Endothelial cell (in vitro differentiated cells): ENCODE measurements at places on chromosomes 2 and 18.

- no peak for DNase-seq
Observed at GRCh38 chr2:127604986-127605385, 41.0 kb upstream of the GPR17 start.

GRCh38 chr2:21270708-21271122 lies 146.9 kb downstream of the TDRD15 start:
- DNase-seq, result no peak

GRCh38 chr2:212915121-212915782 lies 236.2 kb downstream of the IKZF2 start:
- DNase-seq, result no peak

GRCh38 chr2:23635442-23636340 lies 250.7 kb downstream of the KLHL29 start:
- DNase-seq, result no peak

DNA sequence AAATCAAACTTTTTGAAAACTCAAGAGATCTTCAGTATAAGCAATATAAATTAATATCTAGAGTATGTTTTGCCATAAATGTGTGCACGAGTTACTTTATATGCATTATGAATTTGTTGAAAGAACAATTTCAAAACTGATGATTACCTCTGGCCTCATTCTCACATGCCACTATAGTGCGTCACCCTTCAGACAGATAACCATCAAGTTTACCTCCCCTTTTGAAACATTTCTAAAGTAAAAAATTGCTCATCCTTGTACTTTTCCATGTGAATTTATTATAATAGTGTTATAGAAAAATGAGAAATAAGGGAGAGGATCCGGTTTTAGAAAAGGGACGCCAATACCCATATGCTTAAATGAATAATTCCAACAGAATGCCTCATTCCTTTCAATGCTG lies 38.3 kb downstream of the ZEB2 start:
- DNase-seq, result no peak

DNA sequence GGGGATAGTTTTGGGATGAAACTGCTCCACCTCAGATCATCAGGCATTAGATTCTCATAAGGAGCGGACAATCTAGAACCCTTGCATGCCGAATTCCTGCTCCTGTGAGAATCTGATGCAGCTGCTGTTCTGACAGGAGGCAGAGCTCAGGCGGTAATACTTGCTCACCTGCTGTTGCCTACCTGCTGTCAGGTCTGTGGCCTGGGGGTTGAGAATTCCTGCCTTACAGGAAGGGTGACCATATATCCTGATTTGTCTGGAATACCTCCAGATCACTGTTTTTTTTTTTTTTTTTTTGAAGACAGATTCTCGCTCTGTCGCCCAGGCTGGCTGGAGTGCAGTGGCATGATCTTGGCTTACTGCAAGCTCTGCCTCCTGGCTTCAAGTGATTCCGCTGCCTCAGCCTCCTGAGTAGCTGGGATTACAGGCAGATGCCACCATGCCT lies 21.7 kb downstream of the ACSL3 start:
- no peak for DNase-seq

GRCh38 chr18:32438173-32438572 lies 32.5 kb downstream of the GAREM1 start:
- no peak for DNase-seq

DNA sequence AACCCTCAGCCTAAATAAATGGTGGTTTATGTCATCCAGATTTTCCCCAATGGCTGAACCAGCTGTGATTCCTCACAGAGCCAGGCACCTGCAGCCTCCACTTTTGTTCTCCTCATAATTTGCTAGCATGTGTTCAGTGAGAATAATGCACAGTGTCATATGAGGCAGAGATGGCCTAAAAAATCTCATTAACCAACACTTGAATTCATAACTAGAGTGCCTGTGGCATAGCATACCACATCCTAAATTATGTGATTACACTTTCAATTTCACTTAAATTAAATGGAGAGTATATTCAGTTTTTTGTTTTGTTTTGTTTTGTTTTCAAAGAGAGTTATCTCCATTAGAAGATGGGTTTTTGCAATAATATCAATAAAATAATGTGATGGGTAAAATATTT lies 488.0 kb downstream of the CBLN2 start:
- DNase-seq, result no peak

- no peak for DNase-seq
Observed at GRCh38 chr2:203994735-203995134, 58.2 kb downstream of the ICOS start.

- no peak for DNase-seq
Observed at GRCh38 chr2:162043132-162043531, 30.9 kb downstream of the DPP4 start.

GRCh38 chr2:9710311-9710710 lies 79.5 kb upstream of the YWHAQ start:
- no peak for DNase-seq

- no peak for DNase-seq
Observed at GRCh38 chr2:206368933-206369569, 74.3 kb upstream of the ADAM23 start.

- DNase-seq, result no peak
Observed at GRCh38 chr2:234953116-234954031, 1.6 kb downstream of the SH3BP4 start.

- no peak for DNase-seq
Observed at GRCh38 chr2:140185076-140185475, 1404.9 kb upstream of the NXPH2 start.

GRCh38 chr2:15471606-15472005 lies 89.5 kb downstream of the NBAS start:
- no peak for DNase-seq

DNA sequence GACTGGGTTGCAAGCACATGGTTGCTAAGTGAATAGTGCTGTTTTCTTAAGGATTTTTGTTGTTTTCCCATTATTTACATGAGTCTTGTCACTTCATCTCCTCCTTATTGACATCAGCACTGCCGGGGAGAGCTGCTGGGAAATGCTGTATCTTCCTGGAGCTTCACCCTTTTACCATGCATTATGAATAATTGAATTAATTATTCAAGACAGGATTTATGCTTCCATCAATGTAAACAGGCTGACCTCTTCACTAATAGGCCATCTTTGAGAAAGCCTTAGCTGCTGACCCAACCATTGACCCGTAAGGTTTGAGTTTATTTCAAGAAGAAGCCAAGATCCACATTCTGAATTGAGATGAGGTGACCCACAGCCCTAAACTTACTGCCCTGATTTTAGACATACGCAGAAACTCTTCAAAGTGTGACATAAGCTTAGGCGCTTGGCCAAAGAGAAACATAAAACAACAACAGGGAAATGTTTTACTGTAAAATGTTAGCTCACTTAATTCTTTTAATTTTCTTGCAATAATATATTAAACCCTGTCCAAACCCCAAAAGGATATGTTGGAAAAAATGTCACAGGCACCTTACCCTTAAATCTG lies 365.5 kb upstream of the SYT4 start:
- DNase-seq, result no peak

GRCh38 chr18:25455646-25456045 lies 103.7 kb upstream of the ZNF521 start:
- DNase-seq, result no peak

DNA sequence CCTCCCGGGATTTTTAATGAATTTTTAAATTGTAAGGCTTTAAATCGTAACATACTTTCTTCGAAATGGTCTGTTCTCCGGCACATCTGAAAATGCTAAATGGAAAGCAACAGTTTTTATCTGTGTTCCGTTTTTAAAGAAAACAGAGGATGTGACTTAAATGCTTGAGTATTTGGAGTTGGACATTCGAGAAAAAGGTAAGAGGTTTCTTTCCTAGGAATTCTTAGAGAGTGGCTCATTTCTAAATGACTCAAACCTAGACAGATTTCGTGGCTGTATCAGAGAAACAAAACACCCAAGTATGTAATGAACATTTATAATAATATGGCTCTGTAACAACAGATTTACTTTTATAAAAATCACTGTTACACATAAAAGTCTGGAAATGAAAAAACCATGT lies 177.6 kb upstream of the CCDC68 start:
- DNase-seq, result no peak

GRCh38 chr2:174449033-174449432 lies 37.8 kb downstream of the GPR155 start:
- DNase-seq, result no peak

GRCh38 chr2:218323526-218324472 lies 31.5 kb upstream of the TMBIM1 start:
- DNase-seq, result no peak

DNA sequence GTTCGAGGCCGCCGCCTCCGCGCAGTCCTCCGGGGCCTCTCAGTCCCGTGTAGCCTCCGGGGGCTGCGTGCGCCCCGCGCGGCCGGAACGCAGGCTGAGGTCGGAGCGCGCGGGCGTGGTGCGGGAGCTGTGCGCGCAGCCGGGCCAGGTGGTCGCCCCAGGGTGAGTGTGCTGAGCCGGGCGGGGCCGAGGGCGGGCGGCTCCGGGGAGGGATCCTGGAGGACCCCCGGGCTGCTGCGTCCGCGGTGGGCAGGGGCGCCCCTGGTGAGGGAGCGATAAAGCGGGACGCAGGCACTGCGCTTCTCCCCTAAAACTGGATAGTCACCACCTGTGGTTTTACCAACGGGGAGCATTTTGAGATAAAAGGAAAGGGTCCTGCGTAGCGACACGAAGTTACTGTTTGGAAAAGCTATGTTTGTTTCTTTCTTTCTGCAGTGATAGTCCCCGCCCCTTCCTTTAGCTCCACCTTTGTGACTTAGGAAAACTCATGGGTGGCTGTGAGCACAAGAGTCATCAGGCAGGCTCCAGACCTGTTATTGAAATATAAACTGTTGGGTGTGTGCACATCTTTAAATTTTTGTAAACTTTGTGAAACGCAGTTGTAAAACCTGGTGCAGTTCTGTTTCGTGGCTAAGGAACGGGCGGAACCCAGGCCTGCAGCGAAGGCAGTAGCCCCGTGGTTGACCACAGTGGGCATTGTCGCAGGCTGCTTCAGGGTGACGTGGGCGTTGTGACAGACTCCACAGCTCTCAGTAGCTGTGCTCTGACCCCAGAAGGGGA lies 687 bp downstream of the CTDP1 start:
- DNase-seq, result peak; percentile 39

- DNase-seq, result no peak
Observed at GRCh38 chr2:237355701-237356100, 58.3 kb downstream of the COL6A3 start.

- DNase-seq, result no peak
Observed at GRCh38 chr18:52451256-52451655, 111.3 kb downstream of the DCC start.

DNA sequence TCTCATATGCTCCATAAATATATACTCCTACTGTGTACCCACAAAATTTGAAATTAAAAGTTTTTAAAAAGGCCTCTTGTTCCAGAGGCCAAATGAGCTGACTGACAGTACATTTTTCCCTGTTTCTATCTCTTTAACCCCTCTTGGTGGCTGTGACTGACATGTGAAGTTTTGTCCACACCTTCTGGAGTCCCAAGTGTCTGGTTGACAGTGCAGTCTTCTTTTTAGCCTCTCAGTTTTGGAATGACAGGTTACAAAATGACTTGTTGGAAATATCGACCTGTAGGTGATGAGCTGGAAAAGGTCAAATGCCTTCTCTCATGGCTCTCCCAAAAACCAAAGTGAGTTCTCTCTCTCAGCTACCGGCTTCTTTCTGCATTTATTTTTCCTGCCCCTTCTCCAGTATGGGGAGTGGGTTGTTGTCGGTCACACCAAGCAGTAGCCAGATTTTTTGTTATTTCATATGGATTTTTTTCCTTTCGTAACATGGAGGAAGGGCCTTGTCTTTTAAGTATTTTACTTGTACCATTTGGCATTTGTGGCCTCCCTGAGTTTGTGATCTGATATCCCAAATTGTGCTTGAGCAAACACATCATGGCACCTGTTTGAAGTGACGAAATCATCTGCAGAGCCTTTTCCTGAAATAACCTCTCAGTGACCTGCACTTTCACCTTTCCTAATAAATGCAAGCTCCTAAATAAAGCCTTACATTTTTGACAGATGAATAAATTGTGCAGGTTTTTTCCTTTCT lies 143.9 kb downstream of the ESCO1 start:
- DNase-seq, result no peak

DNA sequence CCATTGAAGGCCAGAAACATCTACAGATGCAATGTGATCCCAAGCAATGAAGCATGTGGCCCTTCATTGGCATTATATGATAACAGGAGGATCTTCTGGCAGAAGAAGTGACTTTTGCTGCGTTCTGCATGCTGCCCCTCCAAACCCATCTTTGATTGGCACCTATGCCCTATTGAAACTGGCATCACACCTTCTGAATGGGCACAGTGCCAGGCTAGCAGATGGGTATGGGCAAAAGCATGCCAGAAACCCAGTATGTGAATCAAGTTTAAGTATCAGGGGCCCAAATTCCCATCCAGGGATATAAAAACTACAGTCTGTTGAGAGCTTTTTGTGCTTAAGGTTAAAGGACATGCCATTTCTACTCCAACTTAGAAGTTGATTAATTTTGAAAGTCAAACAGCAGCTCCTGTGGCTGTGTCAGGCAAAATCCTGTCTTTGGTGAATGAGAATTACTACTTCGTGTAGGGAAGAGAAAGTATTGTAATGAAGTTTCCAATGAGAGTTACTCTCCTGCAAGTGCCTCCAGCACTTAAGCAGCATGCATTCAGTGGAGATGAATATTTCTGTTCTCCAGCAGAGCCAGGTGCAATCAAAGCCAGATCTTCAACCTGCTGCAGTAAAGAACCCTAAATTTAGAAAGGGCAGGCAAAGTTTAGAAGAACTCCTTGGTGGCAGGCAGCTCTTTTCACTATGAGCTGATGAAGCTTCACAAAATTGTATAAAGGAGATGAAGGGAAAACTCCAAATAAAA lies 8.6 kb downstream of the VRK2 start:
- no peak for DNase-seq

GRCh38 chr2:10220902-10221391 lies 81.8 kb upstream of the HPCAL1 start:
- DNase-seq, result no peak

GRCh38 chr2:101609433-101609832 lies 88.1 kb upstream of the MAP4K4 start:
- DNase-seq, result no peak

DNA sequence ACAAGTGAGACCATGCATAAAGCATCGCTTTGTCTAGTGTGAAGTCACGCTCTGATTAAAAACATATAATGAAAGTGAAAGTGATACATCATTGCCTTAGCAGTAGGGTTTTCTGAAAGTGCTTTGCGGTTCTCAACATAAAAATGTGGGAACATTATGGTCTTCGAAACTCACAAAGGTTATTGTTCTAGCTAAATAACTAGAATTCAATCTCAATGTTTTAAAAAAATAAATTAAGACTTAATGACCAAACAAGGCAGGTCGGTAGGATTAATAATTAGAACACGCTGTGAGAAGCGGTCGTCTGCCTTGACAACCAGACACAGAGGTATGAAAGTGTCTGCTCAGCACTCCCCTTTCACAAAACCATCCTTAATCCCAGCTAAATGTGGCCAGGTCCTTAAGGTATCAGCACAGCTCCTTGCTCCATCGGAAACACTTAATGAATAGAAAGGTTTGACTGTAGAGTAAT lies 42.2 kb downstream of the KLHL14 start:
- no peak for DNase-seq
